ENCODE measurements at places on chromosomes 7 and 10. TPM values are rescaled to one million over a fixed set of nuclear protein-coding genes. Genes with fewer than 3 reads are reported as not detected.

DNA sequence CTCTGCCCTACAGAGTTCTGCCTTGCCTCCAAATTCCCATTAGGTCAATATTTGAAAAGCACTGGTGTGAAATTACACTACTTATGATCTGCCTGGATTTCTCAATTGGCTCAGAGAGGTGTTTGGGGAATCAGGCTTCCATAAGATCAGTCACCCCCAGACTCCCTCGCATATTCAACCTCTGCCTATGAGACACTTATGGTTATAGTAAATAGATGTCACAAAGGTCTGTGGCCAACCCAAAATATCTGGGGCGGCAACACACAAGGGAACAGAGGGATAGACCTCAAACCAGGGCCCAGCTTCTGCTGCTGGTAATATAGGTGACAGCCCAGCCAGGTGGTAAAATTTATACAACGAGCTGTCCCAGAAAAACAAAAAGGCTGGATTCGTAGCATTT, 376.7 kb upstream of the ZMIZ1 start:
- no peak overlapping the region for H3K27ac ChIP-seq
- no peak overlapping the region for H3K4me3 ChIP-seq
- peaks cover 4% of the 10 kb centered on the region for H3K27me3 ChIP-seq
- H3K36me3 ChIP-seq = no peaks in the 10 kb centered on the region
- no peak for DNase-seq

The SRGN gene
- 22.1 TPM for total RNA-seq

GRCh38 chr10:13844651-13845050, 257.9 kb downstream of the PRPF18 start:
- no peak overlapping the region for H3K4me3 ChIP-seq
- H3K27ac ChIP-seq = no peak overlapping the region
- H3K27me3 ChIP-seq = no peaks in the 10 kb centered on the region
- no peak for DNase-seq
- peaks cover 21% of the 10 kb centered on the region for H3K4me1 ChIP-seq
- peaks cover 2% of the 10 kb centered on the region for H3K36me3 ChIP-seq

GRCh38 chr10:72637398-72637857, 11.5 kb upstream of the MICU1 start:
- no peak overlapping the region for H3K27ac ChIP-seq
- H3K4me3 ChIP-seq = no peak overlapping the region
- no peaks in the 10 kb centered on the region for H3K27me3 ChIP-seq
- peak; percentile 61 for DNase-seq
- H3K4me1 ChIP-seq = no peaks in the 10 kb centered on the region
- H3K36me3 ChIP-seq = no peaks in the 10 kb centered on the region

GRCh38 chr7:102063690-102064180, 222.9 kb upstream of the SH2B2 start:
- H3K4me1 ChIP-seq = peaks cover 15% of the 10 kb centered on the region
- H3K27ac ChIP-seq = no peak overlapping the region
- H3K36me3 ChIP-seq = no peaks in the 10 kb centered on the region
- no peaks in the 10 kb centered on the region for H3K27me3 ChIP-seq

- peaks cover 23% of the 10 kb centered on the region for H3K4me1 ChIP-seq
- peaks cover under 1% of the 10 kb centered on the region for H3K36me3 ChIP-seq
- H3K27ac ChIP-seq = no peak overlapping the region
- H3K4me3 ChIP-seq = no peak overlapping the region
- H3K27me3 ChIP-seq = no peaks in the 10 kb centered on the region
Observed at GRCh38 chr10:13839430-13839990, 252.7 kb downstream of the PRPF18 start.

All from muscle of leg (tissue), 16 donors.